ENCODE measurements at places on chromosomes 5 and 9.

GRCh38 chr9:14560194-14560593, 133.0 kb downstream of the ZDHHC21 start:
- no peak for DNase-seq

DNA sequence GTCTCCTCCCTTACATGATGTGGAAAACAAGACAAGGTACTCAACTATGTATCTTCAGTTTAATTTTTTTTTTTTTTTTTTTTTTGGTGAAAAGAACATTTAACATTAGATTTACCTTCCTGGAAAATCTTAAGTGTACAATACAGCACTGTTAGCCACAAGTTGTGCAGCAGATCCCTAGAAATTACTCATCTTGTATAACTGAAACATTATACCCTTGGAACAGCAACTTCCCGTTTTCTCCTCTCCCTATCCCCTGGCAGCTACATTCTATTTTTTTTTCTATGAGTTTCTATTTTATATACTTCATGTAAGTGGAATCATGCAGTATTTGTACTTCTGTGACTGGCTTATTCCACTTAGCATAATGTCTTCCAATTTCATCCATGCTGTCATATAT, 421.9 kb upstream of the FTMT start:
- DNase-seq = no peak

- no peak for DNase-seq
Measured at GRCh38 chr5:57650360-57651069, 167.9 kb upstream of the ACTBL2 start.

DNA sequence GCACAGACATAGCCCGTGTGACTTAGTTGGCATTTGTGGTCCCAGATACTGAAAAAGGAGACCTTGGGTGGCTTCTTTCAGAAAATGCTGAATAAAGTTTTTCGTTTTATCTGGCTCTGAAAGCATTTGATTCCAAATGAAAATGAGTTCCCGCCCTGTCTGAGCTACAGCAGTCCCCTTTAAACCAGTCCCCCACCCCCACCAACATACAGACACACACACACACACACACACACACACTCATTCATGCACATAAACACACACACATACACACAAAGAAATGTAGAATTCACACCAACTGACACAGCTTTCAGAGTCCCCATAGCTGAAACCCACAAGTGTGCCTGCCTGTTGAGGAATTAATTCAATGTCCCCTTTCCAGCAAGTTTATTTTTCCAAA, 97.0 kb upstream of the SMARCA2 start:
- no peak for DNase-seq

DNA sequence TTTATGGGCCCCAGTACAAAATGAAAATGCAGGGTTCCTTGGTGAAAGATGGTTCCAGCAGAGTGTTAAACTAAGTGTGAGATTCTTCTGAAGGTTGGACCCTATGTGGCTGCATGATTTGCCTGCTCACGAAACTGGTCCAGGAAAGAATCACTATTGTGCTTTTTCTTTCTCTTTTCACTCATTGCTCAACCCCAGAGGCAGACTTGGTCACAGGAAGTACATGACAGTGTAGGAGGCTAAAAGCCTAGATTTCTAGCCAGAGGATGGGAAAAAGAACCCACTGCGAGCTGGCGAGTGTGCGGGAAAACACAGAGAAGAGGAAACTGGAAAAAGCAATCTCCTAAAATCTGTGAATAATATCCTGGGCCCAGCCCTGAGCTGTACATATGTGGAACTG, 18.6 kb downstream of the SLC36A2 start:
- DNase-seq = no peak

GRCh38 chr9:137880976-137881530, 3.5 kb downstream of the CACNA1B start:
- no peak for DNase-seq

DNA sequence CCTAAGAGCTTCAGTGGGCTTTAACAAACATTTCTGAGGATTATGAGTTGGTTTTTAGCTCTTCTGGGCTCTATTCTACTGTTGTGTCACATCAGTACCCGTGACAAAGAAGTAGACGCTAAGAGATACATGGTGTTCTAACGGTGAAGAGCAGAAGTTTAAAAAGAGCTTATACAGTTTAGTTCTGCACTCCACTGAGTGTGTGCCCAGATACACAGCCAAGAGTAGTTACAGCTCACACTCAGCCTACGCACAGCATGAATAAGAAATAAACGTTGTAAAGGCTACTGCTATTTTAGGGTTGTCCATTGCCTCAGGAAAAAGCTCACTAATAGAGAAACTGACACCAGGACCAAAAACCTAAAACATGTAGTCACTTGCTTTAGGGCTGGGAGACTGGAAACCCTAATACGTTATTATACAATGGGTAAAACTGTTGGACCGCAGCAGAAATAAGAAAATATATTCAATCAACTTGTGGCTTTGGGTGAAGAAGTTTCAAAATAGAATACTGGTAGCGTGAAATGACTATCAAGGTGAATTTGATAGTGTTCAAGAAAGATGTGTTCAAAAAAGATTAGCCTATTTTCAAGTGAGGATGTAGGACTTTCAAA, 34.7 kb downstream of the PSIP1 start:
- DNase-seq = no peak

GRCh38 chr9:72477930-72478518, 43.4 kb upstream of the TMC1 start:
- DNase-seq = no peak

- no peak for DNase-seq
Measured at GRCh38 chr5:132012371-132013005, 1.0 kb upstream of the ACSL6 start.

GRCh38 chr9:127396253-127396807, 639 bp upstream of the SLC2A8 start:
- no peak for DNase-seq

DNA sequence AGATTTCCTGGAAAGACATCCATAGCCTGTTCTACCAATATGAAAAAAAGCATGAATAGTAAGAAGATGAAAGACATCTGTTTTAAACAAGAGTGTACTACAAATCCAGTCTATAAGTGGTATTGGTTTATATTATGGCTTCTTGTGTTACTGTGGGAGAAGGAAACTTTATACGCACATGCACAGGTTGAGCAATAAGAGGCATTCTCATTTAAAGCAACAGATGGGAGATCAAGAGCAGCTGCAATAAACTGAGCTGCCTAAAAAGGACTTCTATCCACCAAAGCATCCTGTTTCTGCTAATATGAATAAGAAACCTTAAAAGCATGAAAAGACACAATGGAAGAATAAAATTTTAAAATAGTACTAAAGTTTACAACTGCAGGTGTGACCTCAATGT, 8.6 kb upstream of the PCDHB1 start:
- no peak for DNase-seq

DNA sequence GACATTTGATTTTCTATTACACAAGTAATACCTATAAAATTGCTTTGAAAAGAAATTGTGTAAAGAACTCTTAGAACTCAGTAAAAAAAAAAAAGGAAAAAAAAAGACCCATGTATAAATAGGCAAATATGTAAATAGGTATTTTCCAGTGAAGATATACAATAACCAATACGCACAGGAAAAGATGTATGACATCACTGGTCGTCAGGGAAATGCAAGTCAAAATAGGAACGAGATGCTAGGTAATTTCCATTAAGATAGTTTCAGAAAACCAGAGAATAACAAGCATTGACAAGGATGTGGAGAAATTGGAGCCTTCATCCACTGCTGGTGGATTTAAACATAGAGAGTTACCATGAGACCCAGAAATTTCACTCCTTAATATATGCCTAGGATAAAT, 708.8 kb downstream of the MTRR start:
- no peak for DNase-seq

GRCh38 chr5:54093081-54093492, 217.3 kb downstream of the ARL15 start:
- no peak for DNase-seq

DNA sequence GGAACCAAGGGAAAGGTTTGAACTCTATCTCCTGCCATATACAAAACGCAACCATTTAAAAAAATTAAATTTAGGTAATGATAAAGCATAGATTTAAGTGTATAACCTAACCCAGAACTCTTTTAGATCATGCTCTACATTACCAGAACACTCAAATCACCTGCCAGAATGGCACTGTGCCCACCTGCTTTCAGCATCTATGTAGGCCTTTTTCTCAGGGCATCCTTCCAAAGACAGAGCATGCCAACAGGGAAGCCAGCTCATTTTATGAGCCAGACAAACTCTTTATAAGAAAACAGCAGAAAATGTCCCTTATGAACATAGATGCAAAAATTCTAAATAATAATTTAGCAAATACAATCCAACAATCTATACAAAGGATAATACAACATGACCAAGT, 47.9 kb upstream of the SMAD5 start:
- no peak for DNase-seq

DNA sequence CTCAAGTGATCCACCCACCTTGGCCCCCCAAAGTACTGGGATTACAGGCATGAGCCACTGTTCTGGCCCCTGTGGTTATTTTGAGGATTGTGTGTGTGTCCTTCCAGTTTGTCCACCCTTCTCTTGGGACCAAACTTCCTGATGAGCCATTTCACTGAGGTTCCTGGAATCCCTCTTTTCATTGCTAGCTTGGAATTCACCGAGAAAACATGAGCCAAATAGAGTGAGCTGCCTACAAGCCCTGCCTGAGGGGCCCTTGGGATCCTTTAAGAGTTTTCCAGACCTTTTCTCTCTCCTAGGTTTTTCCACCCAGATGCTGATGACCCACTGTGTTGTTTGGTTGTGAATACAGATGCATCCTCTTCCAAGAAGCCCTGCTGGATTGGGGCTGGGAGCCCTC, 13.2 kb upstream of the KIF12 start:
- DNase-seq = no peak

- DNase-seq = no peak
Measured at GRCh38 chr9:134461426-134461982, 135.2 kb downstream of the RXRA start.

DNA sequence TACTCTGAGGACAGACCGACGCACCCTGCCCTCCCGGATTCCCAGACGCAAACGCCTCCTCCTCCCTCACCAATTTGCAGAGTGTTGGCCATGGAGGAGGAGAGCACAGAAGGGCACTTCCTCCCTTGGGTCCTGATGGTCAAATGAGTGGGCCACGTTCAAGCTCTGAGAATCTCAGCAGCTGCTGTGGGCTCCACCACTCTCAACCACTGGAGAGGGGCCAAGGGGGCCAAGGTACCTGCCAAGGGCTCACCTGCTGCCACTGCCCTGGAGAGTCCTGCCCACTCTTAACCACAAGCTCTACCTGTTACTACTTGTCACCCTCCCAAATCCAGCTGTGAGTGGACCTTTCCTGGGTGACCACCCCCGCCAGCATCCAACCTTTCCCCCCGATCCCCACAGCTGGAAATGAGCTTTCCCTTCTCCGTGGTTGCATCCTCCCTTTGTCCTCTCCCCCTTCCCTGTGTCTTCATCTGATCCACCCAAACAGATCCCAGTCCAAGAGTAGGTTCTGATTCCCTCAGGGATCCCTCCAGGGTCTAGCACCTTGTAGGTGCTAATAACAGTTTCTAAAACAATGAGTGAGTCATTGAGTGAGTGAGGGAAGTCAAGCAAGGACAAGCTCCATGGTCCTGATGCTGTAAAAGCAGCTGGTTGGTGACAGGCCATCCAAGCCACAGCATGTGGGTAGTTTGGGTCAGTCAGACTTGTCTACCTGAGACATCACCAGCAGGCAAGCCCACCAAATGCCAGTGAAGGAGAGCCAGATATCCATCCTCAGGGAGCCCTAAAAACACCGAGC, 69.7 kb downstream of the FAM114A2 start:
- DNase-seq = no peak

GRCh38 chr5:81883371-81883770, 88.5 kb upstream of the ATG10 start:
- no peak for DNase-seq

DNA sequence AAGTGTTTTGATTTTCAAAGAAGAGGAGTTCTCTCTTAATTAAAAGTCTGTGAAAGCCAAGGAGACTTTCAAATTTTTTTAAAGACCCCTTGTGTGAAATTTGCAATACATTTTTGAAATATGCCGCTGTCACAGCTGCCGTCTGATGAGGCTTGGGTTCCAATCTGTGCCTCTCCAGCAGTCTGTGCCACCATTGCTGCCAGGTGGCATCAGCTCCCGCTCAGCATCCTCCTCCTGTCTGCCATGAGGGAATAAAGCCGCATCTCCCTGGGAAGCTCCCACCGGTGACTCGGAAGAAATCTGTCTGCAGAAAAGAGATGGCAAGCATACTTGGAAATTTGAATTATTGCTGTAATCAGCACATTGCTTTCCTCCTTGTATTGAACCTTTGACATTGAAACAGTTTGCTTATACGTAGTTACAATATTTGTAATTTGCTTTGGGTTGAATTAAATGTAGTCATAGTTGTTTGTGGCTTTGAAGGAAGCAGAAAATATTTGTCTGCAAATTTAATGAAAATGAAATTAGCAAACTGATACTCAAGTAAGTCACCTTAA, 145.7 kb upstream of the SNX2 start:
- no peak for DNase-seq

DNA sequence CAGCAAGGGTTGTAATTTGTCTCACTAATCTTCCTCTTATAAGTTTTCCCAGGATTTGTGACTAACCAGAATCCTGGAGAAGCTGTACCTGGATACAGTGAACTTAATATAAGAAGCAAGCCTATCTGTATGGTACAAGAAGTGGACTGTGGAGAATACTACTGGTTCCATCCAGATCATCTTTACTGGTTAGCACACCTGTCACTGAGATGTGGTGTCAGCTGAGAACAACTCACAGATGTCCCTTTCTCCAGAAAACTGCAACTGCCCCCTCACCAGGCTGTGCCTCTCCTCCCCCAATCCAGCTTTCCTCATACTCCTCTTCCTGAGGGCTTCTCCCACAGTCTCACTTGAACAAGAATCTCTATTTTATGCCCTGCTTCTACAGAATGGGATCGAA, 4.9 kb downstream of the FBXO10 start:
- DNase-seq = no peak

- no peak for DNase-seq
Measured at GRCh38 chr9:93416530-93417235, 34.8 kb upstream of the FAM120A start.

GRCh38 chr5:6085341-6085860, 292.9 kb downstream of the MED10 start:
- no peak for DNase-seq

DNA sequence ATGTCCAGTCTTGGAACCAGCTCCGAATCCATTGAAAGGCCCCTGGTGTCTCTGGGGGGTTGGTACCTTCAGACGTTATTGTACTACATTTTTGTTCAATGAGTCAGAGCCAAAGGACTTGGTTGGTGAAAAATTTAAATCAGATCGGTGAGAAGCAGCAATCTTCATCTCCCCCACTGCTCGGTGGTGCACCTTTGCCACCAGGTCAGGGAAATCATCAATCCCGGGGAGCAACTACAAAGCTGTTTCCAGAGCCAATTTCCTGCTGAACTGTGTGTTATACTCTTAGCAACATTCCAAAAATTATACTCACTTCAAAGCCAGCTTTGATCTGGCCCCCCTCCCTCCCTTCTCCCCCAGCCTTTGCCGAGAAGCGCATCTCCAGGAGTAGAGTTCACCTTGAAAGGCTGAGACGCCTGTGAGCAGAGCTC, 375.2 kb upstream of the WWC1 start:
- DNase-seq = no peak
